ENCODE measurements at places on chromosomes 13 and 19.

DNA sequence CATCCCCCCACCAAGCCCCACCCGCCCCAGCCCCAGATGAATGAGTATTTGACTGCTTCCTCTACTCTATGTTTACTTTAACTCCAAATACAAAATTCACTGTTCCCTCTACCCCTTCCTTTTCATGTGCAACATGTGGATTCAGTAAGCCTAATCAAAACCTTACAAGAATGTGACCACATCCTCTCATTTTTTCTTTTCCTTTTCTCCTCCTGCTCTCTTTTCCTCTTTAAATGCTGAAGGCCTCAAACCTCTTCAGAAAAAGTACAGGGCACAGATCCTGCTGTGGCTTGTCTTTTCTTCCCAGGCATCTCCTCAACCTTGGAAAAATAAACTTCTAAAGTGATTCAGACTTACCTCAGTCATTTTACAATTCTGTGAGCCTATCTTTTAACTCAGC, 119.0 kb downstream of the MYCBP2 start:
- DNase-seq: no peak

DNA sequence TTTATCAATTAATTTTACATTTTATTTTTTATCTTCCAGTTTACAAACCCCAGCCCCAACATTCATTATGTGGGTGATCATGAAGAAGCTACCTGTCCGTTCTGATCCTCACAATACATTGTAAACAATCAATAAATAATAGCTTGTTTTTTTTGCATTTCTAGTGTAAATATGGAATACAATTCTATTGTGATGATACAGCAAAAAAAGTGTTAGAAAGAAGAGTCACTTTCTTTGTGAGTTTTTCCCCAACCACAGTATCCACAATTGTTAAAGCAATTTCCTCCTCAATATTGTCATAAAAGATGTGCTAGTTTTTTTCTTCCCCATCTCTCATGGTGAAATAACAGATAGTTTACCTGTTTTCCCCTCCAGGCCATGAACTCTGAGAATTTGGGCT, 30.3 kb upstream of the ZNF835 start:
- no peak for DNase-seq

DNA sequence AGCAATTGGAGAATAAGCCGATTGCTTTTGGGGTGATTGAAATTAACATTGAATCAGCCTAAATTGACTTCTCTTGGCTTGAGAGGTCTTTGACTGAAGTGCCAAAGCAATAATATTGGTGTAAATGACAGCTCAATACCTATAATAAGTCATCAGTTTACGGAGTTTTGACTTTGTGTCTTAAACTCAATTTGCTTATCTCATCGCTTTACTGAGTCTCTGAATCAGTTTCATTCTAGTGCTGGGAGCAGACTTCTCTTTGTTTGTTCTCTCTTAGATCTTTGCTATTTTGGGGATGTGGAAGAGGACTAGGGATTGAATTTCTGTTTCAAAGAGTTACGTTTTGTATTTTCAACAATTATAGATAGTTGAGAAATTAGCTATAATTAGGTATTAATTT, 7.1 kb downstream of the RFC3 start:
- no peak for DNase-seq

DNA sequence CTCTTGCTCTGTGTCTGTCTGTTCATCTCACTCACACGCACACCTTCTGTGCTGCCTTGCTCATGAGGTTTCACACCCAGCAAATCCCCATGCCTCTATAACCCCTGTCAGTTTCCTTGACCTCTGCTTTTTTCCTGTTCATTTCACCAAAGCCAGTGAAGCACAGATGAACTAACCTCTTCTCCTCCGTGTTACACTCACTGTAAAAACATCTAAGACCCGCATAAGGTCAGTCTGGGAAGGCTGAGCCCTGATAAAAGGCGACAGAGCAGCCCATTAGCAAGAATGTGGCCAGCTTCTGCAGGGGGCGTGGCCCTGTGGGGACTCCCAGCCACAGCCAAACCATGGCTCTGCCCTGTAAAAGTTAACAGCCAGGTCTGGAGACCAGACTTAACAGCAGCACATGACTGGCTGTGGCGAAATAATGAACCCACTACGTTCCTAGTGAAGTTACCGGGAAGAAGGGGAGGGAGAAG, 42.8 kb upstream of the NPAS1 start:
- no peak for DNase-seq

Measured in stimulated activated CD8-positive, alpha-beta memory T cell treated with anti-CD3 and anti-CD28 coated beads, Interleukin-2, amount 100 ng/mL, for 48 hours (primary cell).